NAMALWA (cell line): ENCODE measurements at places on chromosomes 5 and 9.

GRCh38 chr5:18754201-18754600 lies 1119.9 kb downstream of the TAF11L14 start:
- no peak for DNase-seq

DNA sequence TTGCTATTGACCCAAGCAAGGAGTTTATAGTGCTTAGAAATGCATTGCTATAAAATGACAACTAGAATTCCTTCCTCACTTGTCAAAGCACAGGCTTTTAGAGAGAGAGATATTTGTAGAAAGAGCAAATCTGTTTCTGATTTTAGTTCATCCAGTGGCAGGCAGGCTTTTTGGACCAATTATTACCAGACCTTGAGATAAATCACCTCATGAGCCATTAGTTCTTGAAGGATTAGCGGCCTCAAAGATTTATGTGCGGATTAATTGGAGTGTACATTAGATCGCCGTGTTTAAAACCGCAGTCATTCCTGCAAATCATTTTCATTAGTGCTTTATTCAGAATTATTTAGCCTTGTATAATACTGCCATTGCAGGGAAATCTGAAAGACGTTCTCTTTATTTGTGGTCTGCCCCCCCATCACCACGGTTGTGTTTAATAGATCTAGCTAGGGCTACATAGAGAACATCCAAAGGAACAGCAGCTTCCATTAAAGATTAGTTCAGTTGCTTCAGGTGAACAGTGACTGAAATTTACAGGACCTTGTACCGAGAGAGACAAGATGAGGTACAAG lies 28.8 kb upstream of the TJP2 start:
- no peak for DNase-seq

DNA sequence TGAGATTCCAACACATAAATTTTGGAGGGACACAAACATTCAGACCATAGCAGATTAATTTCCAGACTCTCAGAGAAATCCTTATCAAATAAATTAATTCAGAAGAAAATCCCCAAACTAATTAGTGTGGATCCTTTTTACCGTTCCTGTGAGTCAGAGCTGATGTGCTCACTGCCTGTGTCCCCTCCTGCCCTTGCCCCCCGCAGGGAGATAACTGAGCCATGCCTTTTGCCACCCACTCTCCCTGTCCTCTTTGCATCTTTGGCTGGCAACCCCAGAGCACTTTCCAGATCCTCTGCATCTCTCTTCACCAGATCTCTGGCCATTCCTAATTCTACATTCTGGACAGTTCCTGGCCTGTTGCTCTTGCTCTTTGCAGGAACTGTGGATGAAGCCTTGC lies 135.4 kb upstream of the MAP1B start:
- DNase-seq = no peak

GRCh38 chr9:3804103-3804502 lies 278.3 kb upstream of the RFX3 start:
- DNase-seq = no peak

GRCh38 chr5:158563760-158564390 lies 535.8 kb downstream of the EBF1 start:
- peak; percentile 55 for DNase-seq

- DNase-seq = no peak
Measured at GRCh38 chr5:87650284-87650683, 237.6 kb upstream of the CCNH start.
